ENCODE measurements at places on chromosomes 5 and 9.

DNA sequence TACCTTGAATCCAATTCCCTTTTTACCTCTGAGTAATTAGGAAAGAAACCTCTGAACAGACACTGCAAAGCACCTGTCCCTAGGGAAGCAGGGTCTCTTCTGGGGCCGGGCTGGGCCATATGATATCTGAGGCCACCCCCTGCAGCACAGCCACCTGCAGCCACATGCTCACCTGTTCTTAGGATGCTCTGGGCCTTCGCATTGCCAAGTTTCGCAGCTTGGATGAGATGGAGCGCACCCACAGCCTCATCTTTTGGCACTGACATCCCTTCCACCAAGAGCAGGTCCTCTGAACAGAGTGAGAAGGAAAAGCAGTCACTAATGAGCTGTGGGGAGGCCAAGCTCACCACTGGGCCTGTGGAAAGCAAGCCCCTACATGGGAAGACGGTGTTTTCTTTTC lies 27.3 kb downstream of the CLTA start:
- no peak for DNase-seq

DNA sequence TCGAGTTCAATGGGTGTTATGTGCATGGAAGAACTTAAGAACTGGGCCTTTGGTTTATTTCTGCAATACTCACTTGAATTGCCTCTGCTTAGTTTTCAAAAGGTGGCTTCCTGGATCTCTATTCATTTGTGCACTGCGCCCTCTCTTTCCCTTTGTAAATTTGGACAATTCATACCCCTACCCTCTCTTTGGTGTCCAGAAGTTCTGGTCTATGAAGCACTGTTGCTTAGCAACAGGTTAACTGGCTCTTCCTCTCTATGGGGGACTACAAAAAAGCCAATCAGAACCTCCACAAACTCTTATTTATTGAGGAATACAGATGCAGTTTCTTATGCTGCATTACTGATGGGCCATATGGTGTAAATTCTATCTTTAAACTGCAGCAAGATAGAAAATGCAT lies 13.5 kb upstream of the FAM120A start:
- no peak for DNase-seq

- DNase-seq: no peak
Measured at GRCh38 chr5:137845472-137845871, 22.2 kb upstream of the MYOT start.

- no peak for DNase-seq
Measured at GRCh38 chr9:8764051-8764450, 964.5 kb upstream of the DMAC1 start.

DNA sequence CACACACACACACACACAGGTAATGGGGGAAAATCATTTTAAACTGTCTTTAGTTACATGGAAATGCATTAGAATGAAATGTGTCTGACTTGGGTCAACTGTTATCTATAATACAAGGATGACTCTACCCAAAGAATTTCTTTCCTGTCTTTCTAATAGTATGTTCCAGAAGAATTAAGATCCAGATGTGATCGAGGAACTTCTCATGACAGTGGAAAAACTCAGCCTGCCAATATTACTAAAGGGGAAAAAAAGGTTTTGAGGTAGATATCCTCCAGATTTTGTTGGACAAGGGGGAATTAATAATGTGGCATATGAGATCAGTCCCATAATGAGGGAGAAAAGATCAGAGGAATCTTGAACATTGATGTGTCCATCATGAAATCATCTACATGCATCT lies 190.6 kb upstream of the MAP3K1 start:
- no peak for DNase-seq

- DNase-seq: no peak
Measured at GRCh38 chr5:132492386-132493125, 2.0 kb upstream of the IRF1 start.

DNA sequence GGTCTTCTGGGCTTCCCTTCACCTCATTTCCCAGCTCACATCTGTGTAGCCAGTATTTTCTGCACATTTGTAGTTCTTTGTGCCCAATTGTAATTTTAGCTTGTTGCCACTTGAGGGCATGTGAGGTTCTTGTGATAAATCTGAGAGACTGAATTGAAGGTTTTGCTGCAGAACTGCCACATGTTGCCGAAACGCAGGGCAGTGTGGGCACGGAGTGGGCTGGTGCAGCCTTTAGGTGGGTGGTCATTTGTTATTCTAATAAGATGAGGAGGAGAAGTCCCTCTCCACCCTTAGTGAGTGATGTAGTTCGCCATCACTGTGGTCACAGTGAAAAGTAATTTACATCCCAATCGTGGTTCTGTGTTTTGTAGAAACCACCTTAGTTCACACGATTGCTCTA lies 21.2 kb downstream of the OTULIN start:
- DNase-seq: no peak

DNA sequence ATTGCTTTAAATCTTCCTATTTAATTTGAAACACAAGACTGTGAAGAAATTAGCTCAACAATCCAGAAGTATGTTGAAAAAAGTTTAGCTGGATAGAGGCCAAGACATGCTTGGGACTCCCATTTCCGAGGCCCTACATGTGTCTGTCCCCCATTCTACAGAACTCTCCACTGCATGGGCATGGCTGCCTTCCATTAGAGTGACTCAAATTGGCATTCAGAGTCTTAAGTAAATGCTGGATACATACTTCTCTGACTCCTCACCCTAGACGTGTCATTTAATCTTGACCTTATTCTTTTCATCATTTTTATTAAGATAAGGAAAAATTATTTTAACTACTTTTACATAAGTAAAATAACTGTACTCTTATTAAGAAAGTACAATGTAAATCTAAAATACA lies 530.4 kb upstream of the CDH9 start:
- no peak for DNase-seq

DNA sequence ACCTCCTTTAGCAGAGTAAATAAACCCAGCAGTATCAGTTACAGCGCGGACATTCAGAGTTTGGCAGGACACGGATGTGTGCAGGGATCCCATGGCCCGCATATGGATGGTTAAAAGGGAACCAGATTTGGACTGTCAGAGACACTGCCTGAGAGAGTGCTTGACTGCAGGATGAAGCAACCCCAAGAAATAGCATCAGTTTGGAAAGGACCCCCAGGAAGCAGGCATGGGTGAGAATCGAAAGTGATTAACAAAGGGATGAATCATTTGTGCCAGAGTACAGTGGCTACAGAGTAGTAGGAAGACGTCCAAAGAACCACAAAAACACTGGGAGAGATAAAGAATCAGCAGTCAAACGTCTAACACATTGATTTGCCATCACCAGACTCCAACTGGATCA lies 5.5 kb downstream of the C7 start:
- no peak for DNase-seq

- DNase-seq: no peak
Measured at GRCh38 chr9:136003411-136004218, 42.4 kb upstream of the UBAC1 start.

DNA sequence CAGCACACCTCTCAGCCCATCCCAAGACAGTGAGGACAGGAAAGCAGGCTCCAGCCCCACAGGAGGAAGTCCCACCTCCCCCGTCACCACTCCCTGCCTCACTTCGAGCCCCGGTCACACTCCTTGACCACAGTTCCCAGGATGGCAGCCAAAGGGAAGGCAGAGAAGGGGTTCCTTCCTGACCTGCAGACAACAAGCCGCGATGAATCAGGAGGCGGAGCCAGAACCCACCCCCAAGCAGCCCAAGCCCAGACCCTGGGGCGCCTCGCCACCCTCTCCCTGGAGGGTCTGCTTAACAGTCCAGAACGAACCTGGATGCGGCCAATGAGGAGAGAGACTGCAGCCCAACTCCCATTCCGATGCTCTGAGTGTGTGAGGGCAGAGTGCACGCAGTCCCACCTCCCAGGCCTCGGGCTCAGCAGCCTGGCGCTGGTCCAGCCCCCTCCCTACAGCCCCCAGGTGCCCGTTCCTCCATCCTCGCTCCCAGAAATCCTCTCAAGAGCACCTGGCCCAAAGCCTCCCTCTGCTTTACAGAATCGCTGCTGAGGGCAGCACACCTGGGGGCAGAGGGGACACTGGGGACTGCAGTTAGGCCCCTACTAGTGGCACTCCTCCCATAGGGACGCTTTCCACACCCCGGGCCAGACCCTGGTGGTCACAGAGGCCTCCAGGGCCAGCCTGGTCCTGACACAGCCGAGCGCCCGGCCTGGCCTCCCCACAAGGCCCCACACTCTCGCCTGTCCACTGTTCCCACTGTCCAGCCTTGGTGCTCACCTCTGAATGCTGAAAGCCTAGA lies 69.6 kb upstream of the LRRTM2 start:
- DNase-seq: no peak

Measured in stimulated activated effector memory CD8-positive, alpha-beta T cell treated with anti-CD3 and anti-CD28 coated beads, Interleukin-12 subunit alpha, Interleukin-12 subunit beta, amount 100 ng/mL, for 72 hours (primary cell).